Frontal cortex (tissue), 4 donors: ENCODE measurements at places on chromosomes 7 and 10.

DNA sequence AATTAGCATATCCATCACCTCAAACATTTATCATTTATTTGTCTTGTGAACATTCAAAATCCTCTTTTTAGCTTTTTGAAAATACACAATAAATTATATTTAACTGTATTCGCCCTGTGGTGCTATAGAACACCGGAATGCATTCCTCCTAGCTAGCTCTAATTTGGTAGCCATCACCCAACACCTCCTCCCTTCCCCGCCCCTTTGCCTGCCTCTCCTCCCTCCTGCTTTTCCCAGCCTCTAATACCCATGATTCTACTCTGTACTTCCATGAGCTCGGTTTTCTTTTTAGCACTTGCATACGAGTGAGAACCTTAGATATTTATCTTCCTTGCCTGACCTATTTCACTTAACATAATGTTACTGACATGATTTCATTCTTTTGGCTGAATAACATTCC is 80.1 kb downstream of the ANKRD26 start:
- no peak for DNase-seq

- no peak for DNase-seq
Measured at GRCh38 chr7:29612596-29612995, 49.0 kb downstream of the PRR15 start.

GRCh38 chr7:5425507-5426225 is 2.0 kb upstream of the TNRC18 start:
- DNase-seq, result no peak

GRCh38 chr7:17472518-17472917 is 174.1 kb downstream of the AHR start:
- DNase-seq, result no peak

DNA sequence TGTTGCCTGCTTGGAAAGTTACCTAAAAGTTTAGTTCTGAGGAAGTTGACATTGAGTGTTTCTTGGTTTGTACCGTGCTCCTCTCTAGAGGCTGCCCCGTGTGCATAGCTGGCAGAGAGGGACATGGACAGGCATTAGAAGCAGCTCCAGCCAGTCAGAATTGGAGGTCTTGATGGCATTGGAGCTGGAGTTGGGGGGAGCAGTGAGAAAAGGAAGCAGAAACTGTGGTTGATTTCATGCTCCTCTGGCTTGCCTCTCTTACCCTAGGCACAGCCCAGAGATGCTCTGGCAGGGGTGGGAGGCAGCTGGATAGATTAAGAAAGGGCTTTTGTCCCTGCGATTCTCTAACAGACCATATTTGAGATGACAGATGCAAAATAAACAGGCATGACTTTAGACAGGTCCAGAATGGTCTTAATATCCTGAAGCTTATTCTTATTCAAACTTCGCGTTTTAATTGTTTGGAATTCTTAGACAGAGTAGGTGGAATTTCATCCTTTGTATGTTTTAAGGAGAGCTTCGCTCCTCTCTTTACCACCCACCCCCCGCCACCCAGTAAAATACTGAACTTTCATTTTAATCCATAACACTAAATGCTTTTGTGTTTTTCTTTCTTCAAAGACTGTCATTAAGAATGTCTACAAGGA is 73.5 kb upstream of the GLCCI1 start:
- no peak for DNase-seq
